ENCODE measurements at places on chromosomes 13 and 19.

DNA sequence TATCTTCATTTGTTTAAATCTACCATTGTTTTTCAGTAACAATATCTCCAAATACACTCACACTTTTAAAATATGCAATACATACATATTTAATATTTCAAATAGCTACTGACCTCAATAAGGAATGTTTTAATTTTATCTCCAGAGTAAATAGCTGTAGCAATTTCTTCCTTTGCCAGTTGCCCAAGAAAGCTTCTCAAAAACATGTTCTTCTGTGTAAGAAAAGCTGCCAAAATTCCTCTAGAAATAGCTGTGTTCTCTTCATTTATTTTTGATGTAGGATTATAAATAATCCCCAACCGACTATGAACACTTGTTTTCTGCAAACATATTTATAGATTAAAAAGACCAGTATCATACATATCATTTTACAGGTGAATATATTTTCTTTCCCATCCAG lies 150.5 kb downstream of the UGGT2 start:
- DNase-seq, result no peak

DNA sequence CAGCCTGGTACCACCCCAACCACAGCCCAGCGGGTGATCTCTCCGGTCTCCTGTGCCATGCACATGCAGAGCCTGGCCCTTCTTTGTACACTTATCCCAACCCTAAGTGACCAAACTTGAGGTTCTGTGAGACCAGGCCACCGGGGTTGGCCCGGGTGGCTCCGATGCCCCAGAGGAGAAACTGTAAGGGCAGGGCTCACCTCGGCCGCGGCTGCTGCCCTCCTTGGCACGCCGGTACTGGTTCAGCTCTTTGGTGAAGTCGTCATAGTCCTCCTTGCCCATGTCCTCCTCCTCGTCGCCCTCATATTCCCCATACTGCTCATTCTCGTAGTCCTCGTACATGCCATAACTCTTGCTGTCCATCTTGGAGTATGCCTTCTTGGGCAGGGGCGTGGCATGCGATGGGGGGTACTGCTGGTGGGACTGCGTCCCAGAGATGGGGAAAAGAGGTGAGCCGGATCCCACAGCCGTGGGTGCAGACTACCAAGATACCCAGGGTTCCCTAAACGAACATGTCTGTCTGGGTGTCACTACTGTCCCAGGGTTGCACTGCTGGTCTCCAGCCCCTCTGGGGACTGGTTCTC lies 23.7 kb downstream of the ZC3H4 start:
- no peak for DNase-seq

DNA sequence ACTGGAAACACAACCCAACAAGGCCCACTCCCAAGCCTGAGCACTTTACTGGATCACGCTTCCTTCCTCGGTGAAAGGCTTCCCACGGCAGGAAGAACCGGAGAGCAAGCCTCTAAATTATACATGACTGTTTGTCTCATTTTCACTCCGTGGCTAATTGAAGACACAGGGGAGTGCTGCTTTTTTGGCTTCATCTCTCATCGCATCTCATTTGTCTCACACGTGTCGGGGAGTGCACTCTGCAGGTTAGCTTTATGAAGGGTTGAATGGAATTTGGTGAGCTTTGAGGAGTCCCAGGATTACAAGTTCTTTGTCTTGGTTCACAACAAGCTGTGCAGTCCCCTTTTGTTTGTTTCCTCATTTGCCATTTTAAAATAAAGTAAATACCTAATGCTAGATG lies 544.6 kb downstream of the GPC6 start:
- DNase-seq, result no peak

DNA sequence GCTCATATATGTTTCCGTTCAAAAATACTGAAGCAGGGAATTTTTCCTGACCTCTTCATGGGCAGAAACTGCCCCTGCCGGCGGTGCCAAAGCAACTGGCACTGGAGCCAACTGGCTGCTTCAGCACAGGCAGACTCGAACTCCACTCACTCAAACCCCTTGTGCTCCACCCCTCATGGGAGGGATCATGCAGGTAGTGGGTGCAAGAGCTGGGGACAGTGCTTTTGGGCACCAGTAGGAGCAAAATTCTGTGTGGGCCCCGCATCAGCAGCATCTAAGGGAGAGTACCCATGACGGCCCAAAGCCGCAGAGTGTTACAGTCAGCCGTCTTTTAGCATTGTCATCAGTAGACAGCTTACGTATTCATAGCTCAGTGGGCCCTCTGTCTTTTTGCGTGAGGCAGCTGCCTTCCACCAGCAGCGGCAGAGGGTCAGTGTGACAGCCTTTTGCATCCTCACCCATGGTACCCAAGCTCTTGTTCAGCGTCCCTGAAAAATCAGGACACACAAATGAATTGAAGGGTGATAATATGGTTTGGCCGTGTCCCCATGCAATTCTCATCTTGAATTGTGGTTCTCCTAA lies 393.8 kb downstream of the SLITRK6 start:
- DNase-seq, result no peak

GRCh38 chr19:8087876-8088275 lies 35.3 kb downstream of the CCL25 start:
- no peak for DNase-seq

DNA sequence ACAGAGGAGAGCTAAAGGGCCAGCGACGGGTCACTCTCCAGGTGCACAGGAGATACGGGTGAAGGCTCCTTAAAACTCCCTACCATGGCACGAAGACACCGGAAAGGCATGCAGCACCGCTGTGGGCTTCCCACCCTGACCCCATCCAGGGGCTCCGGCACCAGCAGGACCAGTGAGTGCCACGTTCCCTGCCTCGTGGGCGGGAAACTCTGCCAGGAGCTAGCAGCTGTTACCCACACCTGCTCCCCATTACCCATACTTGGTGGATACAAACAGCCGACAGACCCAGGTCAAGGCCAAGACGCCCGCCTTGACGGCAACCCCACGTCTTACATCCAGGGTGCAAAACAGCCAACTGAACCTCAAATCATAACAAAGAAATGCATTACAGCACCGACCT lies 56.7 kb downstream of the GNG7 start:
- DNase-seq, result no peak

GRCh38 chr13:108361769-108362168 lies 92.3 kb downstream of the TNFSF13B start:
- no peak for DNase-seq

- no peak for DNase-seq
These were observed 102.1 kb downstream of the IRS2 start for GRCh38 chr13:109684084-109684823.

DNA sequence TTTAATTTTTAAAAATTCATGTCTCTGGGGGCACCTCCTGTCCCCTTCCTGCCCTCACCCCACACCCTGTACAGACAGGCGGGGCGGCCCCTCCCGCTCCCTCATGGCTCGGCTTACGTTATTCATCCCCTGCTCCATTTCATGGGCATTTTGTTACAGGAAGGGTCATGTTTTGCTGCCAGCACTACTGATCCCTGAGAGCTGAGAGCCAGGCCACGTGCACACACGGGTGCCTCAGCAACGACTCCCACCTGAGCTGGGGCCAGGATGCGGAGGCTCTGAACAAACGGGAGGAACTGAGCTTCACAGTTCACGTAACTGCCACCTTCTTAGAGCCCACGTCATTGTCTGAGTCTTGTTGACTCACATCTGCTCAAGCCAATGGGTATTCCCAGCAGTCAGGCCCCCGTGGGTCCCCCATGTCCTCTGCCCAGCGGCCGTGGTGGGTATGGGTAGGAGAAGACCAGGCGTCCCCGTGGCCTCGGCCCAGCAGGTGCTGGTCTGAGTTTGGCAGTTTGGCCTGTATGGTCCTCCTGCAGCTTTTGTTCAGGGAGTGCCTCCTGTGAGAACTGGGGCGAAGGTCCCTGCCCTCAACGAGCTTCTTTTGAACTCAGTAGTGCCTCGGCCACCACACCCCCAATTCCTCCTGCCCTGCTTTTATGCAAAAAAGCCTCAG lies 16.4 kb upstream of the TMEM255B start:
- no peak for DNase-seq

DNA sequence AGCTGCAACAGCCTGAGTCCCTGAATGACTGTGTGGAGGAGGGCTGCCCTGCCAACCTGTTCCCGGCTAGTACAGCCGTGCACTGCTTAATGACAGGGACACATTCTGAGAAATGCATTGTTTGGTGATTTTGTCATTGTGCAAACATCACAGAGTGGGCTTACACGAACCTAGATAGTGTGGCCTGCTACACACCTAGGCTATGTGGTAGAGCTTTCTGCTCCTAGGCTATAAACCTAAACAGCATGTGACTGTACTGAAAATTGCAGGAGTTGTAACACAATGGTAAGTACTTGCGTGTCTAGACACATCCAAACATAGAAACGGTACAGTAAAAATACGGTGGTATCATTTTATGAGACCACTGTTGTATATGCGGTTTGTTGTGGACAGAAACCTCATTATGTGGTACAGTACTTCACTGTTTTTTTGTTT lies 35.0 kb downstream of the VASP start:
- DNase-seq, result no peak

All from activated CD4-positive, alpha-beta T cell treated with anti-CD3 and anti-CD28 coated beads for 1 hour (primary cell).